Kidney (tissue), 22 donors: ENCODE measurements at places on chromosomes 12 and 14.
A peak's percentile ranks its signal among the peaks of the same experiment; 100 is the strongest.

GRCh38 chr12:48105321-48105866 is 485 bp downstream of the SENP1 start:
- DNase-seq, result no peak

GRCh38 chr12:124241776-124242528 is 52.9 kb upstream of the RFLNA start:
- DNase-seq, result no peak

- DNase-seq, result no peak
Observed at GRCh38 chr12:104959335-104959841, 1.3 kb upstream of the SLC41A2 start.

GRCh38 chr14:69208666-69209065 is 17.4 kb downstream of the EXD2 start:
- no peak for DNase-seq

DNA sequence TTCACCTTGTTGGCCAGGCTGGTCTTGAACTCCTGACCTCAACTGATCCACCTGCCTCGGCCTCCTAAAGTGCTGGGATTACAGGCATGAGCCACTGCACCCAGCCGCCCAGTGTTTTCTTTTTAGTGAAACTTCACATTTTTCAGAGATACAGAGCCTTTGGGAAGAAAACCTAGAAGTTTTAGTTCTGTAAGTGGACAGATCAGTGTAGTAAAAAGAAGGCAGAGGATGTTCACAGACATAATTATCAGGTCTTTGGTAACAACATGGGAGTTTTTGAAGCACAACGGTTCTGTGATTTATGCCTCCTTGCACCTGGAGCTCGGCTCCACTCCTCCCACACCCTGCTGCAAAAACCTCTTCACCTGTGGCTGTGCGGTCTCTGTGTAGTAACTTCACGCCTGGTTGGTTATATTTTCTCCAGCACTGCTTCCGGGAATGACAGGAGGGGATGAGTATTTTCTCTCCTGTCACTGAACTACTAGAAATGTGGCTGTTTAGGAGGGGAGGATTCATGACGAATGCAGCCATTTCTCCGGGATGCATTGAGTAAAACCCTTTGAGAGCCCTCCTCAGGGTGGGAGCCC is 67.0 kb downstream of the ARF6 start:
- peak; percentile 83 for DNase-seq

DNA sequence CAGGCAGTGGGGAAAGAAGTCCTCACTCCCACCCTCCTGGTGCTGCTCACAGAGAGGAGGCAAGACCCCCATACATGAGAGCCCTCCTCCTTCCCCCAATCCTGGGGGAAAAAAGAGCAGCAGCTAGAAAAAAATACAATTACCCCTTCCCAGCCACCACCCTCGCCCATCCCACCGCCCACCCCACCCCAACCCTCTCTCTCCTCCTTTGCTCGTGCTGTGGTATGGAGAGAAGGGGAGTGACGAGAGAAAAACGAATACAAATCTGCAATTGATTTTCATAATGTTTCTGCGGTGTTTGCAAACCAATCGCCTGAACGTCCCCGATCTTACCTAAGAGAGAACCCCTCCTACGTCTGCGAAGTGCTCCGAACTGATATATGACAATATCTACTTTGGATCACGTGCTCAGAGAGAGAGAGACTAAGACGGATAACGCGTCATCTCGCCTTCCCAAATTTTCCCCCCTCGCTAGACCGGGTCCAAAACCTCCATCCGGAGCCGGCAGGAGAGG is at the start of gene HOXC11:
HOXC11 (plus strand) TSS at position 405 of the 514 bp plus-strand sequence. CDS start 116 bp downstream, outside the sequence.
- no peak for DNase-seq

GRCh38 chr14:39267608-39268005 is 33.9 kb downstream of the MIA2 start:
- no peak for DNase-seq

DNA sequence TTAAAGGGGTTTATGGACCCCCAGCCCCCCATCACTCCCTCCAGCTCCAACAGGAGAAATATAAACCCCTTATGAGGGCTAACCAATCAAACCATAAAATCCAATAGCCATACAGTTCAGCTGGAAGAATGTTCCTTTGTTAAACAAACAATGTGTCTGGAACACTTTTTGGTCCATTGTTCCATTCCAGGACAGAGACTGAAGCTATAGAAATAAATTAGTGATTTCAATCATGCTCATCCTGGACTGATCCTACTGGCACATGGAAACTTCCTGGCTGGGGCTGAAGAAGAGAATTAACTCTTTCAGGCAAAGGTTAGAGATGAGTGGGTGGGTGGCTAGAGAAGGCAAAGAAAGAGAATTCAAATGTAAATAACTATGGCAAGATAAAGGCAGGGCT is 63.4 kb downstream of the ANO2 start:
- no peak for DNase-seq

DNA sequence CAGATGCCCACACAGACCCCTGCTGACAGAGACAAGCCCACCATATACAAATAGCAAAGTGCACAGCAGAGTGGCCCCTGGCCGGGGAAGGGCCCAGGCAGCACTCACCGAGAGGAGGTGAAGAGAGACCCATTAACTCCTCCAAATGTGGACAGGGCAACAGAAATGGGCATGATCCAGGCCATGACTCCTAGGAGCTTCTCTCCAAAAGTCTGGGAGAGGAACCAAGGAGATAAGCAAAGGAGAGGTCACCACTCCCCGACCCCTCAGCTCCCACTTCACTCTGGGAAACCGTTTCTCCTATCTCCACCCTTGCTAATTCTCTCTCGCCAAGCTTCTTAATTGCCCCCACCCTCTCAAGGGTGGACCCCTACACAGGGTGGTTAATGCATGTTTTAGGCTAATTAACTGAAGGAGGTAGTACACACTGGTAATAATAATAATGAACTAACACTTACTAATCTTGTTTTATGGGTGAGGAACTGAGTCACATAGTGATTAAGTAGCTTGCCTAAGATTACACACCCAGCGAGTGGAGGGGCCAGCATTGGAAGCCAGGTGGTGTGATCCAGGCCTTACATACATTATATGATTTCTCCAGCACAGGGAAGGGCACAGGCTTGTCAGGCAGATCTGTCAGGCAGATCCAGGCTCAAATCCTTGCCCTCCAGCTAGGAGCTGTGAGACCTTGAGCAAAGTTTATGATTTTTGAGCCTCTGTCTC is 18.9 kb upstream of the CEBPE start:
- no peak for DNase-seq

- DNase-seq, result no peak
Observed at GRCh38 chr14:104133496-104133895, 4.9 kb upstream of the KIF26A start.

- DNase-seq, result no peak
Observed at GRCh38 chr12:11927286-11927935, 143.3 kb upstream of the BCL2L14 start.

DNA sequence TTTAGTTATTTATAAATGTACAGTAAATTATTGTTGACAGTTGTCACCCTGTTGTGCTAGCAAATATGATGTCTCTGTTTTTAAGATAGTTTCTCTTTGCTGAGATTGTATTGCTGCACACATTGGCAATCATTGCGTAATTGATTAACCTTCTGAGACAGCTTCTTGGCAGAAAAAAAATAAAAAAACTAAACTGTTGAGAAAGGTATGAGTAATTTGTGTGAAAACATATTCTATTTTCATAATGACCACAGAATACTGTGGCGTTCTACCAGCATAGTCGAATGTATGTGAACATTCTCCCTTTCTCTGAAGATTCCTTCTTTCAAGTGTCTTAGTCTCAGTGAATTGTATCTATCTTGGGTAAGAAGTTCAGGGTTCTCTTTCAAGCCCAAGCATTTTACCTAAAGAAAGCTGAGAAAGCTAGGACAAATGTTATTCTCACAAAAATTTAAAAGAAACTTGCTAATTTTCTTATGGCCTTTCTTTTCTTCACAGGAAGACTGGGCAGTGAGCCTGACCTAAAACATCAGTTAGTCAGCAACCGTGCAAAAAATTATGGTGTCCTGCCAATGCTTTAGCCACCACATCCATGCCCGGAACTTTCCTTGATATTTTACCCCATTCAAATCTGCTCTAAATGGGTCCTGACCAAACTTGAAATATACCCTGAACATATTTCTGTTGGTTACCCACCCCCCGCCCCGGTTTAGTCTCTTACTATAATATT is 69.0 kb upstream of the REP15 start:
- DNase-seq, result no peak

GRCh38 chr12:59716043-59716442 is 120.2 kb downstream of the SLC16A7 start:
- no peak for DNase-seq

- DNase-seq, result no peak
Observed at GRCh38 chr12:4499186-4499585, 39.5 kb upstream of the RAD51AP1 start.

DNA sequence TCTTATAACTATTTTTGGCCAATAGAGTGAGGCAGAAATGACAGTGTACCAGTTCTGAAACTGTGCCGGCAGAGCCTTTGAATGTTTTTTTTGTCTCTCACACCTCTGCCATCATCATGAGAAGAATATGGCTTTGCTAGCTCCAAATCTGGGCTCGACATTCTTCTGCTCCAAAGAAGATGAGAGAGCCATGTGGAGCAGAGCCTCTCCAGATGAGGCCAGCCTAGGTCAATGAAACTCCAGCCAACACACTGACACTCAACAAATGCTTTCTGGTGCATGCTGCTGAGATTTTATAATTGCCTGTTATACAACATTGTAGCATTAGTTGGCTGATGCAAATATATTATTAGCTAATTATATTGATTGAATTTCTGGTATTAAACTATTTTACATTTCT is 154.7 kb downstream of the SLC38A4 start:
- DNase-seq, result no peak

- no peak for DNase-seq
Observed at GRCh38 chr12:82426081-82426480, 67.8 kb downstream of the METTL25 start.

DNA sequence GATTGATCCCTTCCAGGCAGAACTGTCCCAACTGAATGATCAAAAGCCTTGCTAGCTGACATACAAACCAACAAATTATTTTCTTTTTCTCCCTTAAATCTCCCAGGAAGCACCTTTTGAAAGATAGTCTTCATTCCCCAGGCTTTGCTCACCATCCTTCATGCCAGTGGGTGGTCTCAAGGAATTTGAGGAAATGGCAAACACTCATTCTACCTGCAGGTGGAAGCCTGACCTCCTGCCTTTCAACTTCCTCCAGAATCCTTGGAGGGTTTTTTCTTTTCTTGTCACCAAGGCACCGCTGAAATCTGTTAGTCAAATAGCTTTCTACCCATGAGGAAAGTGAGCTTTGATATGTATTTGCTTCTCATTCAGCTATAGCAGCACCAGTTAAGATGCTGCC is 128.5 kb downstream of the WIF1 start:
- peak; percentile 4 for DNase-seq

DNA sequence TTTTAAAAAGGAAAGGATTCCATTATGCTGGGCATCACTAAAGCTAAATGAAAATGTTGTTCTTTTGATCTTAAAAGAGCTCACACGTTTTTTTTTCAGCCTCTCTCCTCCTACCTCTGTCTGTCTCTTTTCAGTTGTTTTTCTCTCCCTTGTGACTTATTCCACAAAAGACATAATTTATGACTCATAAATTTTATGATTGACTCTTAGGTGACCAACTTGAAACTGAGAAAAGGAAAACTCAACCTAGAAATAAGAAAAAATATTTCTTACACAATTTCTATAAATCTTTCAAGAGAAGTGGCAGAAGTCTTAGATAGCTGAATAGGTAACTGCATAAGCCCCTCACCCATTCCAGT is 227.7 kb upstream of the DDHD1 start:
- DNase-seq, result no peak

- peak; percentile 89 for DNase-seq
Observed at GRCh38 chr14:68979722-68980451, 785 bp upstream of the ACTN1 start.

GRCh38 chr14:30925254-30925653 is 50.9 kb downstream of the COCH start:
- DNase-seq, result no peak

GRCh38 chr12:9706086-9706685 is 26.7 kb downstream of the CLECL1 start:
- no peak for DNase-seq

DNA sequence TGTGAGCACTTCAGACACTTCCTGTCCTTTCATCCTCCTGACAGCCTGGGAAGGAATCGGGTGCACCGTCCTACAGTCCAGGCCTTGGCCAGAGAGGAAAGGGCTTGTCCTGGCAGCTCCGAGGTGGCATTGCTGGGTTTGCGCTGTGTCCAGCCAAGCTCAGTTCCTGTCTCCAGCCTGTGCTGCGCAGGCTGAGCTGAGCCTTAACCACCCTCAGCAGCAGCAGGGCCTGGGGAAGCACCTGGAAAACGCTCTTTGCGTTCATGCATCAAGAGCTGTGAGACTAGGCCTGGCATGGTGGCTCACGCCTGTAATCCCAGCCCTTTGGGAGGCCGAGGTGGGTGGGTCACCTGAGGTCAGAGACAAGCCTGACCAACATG is 33.7 kb upstream of the EML1 start:
- no peak for DNase-seq

DNA sequence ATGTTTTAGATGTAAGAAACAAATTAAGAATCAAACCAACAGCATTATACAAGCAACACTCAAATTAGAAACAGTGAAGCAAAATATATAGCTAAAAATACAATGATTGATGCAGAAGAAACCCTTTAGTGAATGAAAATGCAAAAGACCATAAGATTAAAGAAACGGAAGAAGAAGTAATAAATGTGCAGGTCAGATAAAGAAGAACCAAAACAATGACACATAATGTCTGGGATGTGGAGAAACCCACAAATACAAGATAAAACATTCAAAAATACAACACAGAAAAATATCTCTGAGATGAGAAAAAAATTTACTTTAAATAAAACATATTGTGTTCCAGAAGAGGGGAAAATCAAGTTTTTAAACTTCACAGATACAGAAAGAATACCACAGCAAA is 73.4 kb upstream of the AVPR1A start:
- DNase-seq, result no peak

GRCh38 chr12:108325018-108325358 is 14.1 kb downstream of the CMKLR1 start:
- no peak for DNase-seq

DNA sequence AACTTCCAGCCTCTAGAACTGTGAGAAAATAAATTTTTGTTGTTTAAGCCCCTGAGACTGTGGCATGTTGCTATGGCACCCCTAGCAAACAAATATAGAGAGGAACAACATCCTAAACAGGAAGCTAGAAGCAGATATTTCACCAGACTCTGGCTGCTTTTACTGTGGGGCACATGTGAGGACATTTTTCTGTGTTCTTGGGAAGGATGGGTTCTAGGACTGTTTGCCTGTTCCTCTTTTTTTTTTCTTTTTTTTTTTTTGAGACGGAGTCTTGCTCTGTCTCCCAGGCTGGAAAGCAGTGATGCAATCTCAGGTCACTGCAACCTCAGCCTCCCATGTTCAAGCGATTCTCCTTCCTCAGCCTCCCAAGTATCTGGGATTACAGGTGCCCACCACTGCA is 4.2 kb upstream of the HRK start:
- DNase-seq, result no peak

DNA sequence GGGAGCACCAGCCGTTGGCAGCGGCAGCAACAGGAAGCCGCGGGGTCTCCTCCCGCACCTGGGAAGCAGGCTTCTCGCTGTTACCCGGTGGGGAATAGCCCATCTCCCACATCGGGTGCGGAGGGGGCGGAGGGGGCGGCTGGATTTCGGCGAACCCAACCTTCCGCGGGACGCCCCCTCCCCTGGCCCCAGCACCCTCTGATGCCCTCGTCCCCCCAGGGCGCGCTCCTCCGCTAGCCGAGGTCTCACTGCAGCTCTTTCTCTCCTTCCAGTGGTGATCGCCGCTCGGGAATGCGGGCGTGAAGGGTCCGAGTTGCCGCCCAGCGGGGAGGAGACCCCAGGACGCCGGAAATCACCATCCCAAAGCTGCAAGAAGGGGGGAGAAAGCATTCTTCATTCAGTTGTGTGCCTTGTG is 303 bp downstream of the SAMD4A start:
- DNase-seq, result peak; percentile 81
